Esophagus squamous epithelium (tissue), 5 donors: ENCODE measurements at places on chromosomes 2 and 18.

DNA sequence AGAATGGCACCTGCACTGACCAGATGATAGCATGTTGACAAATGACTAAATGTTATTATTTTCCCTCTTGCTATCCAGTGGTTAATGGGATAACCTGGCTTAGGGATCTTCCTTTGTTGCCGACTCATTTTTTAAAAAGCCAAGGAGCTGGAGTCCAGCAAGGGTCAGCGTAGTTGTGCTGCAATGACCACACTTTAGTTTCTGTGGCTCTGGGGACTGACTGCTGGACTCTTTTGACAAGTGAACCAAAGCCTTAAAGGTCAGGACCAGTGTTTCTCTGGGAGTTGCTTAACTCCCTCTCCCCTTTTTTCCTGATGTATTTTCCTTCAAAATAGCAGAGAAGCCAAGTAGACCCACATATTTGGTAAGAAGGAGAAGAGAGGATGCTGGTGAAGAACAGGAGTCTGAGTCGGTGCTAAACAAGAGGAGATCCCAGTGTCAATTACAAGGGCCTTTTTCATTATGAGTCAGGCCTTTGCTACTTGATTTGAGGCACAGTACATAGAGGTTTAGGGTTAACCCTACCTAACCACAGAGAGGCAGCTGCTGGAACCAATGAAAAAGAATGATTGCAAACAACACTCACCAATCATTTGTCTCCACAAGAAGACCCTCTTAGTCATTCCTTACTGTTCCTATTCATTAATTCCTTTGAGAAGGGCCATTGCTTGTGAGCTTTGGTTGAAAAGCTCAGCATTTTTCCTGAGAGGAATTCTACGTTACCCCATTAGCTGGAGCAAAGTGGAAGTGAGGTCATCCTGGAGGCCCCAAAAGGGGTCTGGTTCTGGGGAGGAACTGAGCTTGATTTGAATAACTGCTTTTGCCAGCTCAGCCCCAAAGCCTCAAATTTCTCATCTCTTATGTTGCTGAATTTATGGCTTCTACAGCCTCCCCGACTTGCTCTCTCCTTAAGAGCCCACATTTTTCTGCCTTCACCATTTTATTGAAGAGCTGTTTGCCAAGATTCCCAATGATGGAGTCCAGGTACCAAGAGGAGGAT, 137.6 kb upstream of the HNMT start:
- DNase-seq: no peak

DNA sequence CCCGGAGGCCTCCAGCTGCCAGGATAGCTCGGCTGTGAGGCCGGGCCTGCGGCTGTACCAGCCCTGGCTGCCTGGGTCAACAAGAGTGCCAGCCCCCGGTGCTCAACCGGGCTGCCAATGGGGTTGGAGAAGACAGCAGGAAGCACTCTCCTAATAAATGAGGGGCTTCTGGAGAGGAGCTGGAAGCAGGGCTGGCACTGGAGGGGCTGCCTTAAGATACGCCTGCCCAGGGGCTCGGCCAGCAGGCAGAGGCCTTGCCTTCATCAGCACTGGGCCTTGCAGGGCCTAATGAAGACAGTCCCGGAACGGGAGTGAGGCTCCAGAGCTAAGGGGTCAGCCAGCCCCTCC, 73.6 kb downstream of the TEX51 start:
- no peak for DNase-seq

GRCh38 chr2:25041928-25042320, at the start of gene EFR3B:
TSS of gene EFR3B (plus strand) at chr2:25042076. CDS start at chr2:25042313, 237 bp downstream.
- peak; percentile 53 for DNase-seq

GRCh38 chr2:44836174-44836573, 105.3 kb upstream of the SIX3 start:
- no peak for DNase-seq

DNA sequence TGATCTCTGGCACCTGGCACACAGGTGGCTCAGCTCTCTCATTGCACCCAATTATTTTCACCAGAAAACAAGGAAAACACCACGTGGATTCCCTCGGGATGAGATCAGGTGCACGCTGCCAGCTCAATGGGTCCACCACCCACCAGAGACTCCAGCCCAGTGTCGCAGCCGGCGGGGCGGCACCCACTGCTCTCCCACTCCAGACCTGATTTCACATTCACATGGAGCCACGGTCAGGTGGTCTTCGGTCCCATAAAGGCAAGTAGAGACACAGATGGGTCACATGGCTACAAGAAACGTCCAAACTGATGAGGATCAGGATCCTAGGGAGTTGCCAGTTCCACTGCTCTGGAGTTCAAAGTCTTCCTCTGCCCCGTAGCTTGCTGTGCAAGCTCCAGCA, 217.6 kb downstream of the ANKRD30B start:
- no peak for DNase-seq

GRCh38 chr2:97741686-97742085, 28.3 kb downstream of the ZAP70 start:
- DNase-seq: no peak

DNA sequence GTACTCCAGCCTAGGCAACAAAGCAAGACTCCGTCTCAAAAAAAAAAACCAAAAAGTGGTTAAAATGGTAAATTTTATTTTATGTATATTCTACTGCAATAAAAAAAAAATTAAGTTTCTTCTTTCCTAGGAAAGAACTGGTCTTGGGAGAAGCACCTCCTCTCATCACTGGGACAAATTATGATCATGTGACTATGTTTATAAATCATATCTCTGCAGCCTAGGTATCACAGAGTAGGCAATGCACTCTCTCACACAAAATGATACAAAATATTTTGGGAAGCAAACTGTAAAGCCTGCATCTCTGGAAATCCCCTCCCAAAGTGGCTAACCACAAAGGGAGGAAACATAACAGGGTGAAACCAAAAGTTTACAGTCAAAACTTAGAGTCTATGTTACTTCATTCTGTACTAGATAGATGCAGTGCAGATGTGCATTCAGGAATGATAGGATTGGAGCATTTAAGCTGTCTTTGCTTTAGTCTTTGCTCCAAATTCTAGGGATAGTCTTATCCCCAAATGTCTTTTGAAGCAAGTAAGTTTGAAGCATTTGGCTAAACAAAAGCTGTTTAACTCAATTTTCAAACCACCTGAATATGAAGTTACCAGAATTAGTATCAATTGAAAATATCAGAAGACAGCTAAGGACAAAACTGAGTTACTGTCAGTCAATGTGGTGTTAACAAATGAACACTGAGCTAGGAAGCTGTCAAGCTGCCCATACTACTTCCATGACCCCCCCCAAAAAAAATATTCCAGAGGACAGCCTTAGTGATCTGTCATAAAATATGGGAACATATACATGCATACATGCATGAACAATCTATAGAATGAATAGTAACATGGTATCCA, 21.1 kb upstream of the MALT1 start:
- no peak for DNase-seq

DNA sequence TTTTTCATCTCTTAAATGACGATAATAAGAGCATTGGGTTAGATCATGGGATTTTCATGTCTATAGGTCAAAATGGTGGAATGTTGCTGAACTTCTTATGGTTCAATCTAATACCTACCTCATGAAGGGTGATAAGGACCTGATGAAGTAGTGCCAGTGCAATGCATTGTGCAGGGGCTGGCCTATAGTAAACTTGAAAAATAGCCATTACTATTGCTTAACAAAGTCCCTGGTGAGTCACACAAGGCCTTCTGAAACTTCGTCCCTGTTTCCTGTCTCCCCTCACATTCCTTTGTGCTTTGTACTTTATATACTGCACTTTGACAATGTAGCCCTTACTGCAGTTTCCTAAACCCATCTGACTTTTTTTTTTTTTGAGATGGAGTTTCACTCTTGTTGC, 515.9 kb downstream of the SLC4A3 start:
- no peak for DNase-seq

DNA sequence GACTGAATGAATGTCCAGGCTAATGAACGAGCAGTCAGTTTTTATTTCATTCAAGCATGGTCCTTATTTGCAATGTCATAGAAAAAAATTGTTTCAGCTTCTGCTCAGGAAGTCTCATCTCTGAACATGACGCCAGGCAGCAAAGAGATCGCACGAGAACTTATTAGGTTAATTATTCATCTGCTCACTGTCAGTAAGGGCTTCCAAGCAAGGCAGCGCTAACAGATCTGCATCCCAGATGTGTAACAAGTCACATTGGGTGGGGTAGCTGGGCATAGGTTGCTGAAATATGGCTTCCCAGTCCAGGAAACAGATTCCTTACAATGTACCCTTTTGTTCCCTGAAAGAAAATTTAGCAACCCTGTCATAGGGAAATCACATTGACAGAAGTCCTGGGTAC, 63.5 kb downstream of the ANKRD44 start:
- DNase-seq: no peak

DNA sequence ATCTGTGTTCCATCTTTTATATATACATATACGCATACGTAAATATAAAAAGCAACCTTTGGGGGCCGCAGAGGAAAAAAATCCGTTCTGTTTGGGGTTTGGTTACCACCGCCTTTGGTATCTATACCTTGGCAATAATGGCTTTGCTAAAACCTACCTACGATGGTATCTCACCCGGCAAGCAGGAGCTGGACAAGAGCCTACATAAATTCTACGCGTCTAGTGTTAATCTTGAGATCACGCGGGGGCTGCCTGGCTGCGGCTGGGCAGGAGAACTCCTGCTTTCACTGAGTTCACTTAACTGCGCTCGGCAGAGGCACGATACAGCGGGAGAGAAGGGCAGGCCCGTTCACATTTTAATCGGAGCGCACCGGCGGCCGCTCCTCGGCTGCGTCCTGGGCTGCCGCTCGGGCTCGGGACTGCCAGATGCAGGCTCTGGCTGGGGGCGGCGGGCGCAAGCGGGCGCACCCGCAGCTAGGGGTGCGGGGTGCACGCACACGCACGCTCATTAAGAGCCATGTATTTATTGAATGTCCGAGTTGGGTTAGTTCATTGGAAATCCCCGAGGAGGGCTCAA, 1.7 kb upstream of the POU3F3 start:
- no peak for DNase-seq

DNA sequence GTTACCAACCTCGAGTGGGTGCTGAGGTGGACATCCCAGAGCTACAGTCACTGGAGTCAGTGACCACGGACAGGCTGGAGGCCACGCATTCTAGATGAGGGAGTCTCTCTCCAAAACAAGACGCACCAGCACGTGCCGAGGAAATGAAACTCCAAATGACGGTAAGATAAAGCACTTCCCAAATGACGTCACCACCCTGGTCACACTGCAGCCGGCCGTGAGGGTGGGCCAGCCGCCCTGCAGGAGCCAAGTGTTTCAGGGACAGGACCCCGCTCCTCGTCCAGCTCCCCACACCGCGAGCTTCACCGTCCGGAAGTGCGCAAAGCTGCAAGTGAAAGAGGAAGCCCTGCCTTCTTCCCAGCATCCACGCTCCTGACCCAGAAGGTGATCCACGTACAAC, 99.4 kb downstream of the ZNF516 start:
- DNase-seq: no peak

- no peak for DNase-seq
Measured at GRCh38 chr2:72921088-72921851, 4.0 kb downstream of the EMX1 start.

DNA sequence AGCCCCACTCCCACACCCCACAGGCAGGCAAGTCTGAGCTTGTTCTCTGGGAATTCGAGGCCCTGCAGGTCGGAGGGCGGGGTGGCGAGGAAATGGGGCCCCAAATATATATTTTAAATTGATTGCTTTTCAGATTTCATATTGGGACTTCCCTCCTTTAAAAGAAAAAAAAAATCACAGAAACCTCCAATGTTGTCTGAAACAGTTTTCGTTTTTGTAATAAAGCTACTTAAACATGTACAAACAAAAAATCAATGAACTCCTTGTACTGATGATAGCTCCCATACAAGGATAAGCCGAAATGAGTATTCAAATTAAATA, 21.5 kb downstream of the THNSL2 start:
- no peak for DNase-seq

- DNase-seq: no peak
Measured at GRCh38 chr2:150127346-150127990, 360.0 kb downstream of the RND3 start.
